ENCODE measurements at places on chromosomes 16 and 17. TPM values are rescaled to one million over a fixed set of nuclear protein-coding genes. Genes with fewer than 3 reads are reported as not detected.

DNA sequence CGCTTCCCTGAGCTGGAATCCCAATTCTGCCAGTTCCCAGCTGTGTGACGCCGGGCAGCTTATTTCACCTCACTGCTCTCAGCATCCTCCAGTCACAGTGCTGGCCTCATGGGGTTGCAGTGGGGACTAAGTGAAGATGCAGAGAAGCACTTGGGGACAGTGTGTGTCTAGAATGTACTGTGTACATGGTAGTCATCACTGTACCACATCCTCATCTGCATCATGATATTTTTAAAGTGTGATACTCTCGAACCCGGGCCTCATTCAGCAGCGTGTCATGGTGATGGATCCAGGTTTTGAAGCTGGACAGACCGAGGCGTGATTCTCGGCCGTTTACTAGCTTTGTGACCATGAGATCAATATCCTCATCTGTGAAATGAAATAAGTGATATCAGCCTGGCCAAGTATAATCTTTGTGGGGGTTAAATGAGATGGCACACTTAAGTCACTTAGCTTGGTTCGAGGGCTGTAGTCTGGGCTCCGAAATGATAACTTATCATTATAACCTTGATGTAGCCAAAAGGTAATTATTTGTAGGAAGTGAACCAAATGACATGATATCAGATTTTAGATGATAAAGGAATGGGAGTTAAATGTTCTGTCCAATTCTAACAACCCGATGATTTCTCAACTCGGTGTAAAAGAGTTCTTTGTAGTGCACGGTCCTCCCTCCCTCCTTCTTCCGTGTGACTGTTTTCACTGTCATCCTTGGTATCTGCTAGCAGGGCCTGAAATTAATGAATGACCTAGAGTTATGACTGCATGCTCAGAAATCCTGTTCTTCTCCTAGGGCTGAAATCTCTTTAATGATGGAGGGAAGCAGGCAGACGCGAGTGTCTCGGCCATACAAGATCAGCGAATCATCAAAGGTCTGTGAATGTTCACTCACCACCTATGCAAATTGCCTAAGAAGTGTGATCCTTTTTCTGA, 2.0 kb downstream of the KLHL36 start:
- DNase-seq, result no peak

- DNase-seq, result no peak
Measured at GRCh38 chr16:53529513-53529912, 26.5 kb upstream of the AKTIP start.

DNA sequence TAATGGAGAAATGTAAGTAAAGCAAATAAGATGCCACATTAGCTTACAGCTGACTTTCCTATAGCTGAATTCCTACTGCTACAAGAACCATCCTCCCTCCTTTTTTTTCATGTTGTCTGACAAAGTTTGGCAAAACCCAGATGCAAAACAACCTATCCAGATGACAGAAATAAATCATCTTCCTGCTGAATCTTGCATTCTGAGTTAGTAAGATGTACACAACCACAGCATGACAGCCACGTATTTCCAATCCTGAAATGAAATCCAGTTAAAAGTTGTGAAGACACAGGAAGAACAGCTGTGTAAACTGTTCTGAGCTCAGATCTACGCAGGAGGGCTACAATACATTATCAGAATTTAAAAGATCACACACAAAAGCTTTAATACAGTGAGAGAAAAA, 5.1 kb upstream of the DHX33 start:
- no peak for DNase-seq

DNA sequence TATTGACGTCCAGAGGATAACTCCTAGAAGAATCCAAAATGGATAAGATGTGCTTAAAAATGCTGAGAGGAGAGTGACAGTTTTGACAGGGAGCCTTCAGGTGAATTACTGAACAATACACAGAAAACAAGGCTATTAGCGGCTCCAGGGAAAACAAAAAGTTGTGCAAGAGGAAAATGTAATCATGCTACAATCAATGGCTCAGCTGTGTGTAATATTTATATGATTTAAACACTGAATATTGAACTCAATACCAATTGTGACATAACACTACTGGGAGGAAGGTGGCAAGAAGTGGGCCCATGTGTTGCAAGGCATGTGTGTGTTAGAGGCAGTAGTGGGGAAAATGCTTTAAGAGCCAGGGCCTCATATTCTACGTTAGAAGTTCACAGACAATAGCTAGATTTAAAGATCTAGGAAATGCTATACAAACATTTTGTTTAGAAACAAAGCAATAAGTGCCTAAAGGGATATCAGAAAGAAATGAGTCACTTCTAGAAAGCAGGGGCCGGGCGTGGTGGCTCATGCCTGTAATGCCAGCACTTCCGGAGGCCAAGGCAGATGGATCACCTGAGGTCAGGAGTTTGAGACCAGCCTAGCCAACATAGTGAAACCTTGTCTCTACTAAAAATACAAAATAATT, 253.2 kb upstream of the IRX5 start:
- DNase-seq, result no peak

DNA sequence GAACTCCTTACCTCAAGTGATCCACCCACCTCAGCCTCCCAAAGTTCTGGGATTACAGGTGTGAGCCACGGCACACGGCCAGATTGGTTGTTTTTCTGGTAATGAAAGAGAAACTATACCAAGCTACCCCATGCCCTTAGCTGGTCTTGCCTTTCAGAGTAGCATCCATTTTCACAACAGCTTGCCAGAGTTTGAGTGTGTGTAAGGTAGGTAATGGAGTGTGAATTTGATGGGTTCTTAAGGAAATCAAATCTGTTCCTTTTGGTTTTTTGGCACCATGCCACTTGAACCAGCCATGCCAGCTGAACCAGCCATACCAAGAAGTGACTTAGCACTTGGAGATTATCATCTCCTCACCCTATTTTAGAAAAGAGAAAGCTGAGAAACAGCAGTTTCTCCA, 5.1 kb downstream of the CALCOCO2 start:
- no peak for DNase-seq

Gene KIF19
- total RNA-seq, result 0.30 TPM

- no peak for DNase-seq
Measured at GRCh38 chr16:27449434-27450195, 47.6 kb downstream of the IL21R start.

- DNase-seq, result peak; percentile 20
Measured at GRCh38 chr16:77499373-77500285, 64.8 kb upstream of the ADAMTS18 start.

Gene CCL17
- total RNA-seq, result not detected

DNA sequence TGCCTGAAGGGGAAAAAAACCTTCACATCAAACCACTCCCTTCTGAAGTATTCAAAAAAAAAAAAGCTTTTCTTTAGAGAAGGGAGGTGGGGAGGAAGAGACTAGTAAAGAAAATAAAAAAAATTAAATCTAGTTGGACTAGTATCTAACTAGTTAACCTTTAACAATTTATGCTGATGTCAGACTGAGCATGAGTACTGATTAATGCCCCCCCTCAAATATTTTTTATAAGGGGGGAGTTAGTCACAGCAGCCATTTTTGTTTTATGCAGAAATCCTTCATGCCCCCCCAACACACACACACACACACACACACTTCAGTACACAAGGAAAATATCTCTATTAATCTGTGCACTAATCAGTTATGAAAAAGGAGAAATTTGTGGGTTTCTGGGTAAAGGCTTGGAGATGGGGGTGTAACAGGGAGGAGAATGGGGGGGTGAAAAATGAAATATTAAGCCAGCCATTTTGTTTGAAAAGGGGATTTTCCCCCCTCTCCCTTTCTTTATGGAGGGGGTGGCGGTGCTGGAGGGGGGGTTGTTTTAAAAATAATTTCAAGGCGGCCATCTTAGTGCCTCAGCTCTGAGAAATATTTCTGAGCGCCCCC, 4.7 kb upstream of the CHD3 start:
- no peak for DNase-seq

Gene DECR2
- 9.8 TPM for total RNA-seq

DNA sequence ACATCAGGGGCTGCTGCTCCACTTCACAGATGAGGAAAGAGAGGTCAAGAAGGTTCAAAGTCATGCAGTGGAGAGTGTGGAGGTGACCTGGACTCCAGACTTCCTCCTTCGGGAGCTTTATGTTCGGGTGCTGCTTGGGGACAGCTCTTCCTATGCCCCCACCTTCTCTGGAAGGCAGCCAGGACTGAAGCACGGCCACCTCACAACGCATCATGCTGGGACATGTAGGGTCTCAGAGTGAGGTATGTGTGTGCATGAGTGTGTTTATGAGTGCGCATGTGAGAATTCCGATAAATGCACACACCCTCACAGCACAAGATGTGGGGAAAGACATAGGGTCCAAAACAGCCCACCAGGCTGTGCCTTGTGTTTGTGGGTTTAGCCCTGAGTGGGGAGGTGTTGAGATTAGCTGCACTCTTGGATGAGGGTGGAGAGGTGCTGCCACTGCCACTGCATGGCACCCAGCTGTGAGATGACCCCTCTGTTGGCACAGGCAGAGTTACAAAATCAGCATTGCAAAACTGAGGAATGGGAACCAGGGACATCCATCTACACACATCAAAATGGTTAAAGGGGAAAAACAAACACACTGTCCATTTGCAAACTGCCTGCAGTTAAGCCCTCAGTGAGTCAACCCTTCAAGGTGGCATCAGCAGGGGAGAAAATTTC, 367.4 kb downstream of the SEC14L1 start:
- no peak for DNase-seq

DNA sequence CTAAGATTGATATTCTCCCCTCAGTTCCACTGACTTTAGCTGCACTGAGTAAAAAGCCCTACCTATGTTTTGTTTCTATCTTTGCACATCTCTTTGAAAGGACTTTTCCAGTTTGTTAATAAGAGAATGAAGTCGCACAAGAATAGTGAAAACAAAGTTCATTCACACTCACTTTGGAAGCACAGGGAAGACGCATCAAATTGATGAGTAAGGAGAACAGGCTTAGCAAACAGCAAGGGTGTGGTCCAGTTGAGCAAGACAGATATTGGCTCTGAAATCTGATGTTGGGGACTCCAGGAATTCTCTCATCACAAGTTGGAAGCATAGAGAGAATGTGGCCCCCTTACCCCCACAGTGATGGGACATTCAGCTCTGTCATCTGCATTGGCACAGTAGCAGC, 221.3 kb downstream of the CDH11 start:
- DNase-seq, result no peak

Gene CRYM
- 78.2 TPM for total RNA-seq

GRCh38 chr16:13552062-13552959, 367.6 kb upstream of the ERCC4 start:
- no peak for DNase-seq

DNA sequence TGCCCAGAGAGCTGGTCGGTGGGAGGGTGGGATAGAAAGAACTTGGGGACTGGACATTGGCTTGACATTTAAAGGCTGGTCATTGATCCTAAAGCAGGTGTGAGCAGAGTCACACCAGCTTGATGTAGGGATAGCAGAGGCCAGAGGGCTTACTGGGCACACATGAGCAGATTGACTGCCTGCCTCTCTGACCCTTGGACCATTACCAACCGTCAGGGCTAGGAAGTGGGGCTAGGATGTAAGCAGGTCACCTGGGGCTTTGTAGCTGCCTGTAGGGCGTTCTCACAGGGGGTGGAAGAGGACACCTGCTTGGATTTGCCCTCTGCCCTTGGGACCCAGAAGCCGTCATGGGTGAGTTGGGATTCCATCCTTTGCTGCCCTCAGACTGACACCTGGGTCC, 11.1 kb upstream of the SMPD3 start:
- DNase-seq, result no peak

Gene TMEM238L
- not detected for total RNA-seq

DNA sequence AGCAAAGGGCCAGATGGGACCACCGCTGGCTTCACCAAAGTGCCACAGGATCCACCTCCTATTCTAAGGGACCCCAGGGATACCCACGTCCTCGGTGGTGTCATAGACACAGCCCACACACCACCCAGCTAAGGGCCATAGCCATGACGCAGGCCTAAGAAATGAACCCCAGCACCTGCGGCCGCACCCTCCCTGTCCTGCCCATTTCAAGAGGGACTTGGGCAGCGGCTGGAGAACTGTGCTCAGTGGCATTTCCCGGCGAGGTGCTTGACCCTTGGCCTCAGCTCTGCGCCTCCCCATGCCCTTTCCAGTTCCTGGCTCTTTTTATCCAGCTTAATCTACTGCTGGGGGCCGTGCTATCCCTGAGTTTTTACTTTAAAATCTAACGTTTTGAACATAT, 27.3 kb downstream of the ZNF778 start:
- no peak for DNase-seq

DNA sequence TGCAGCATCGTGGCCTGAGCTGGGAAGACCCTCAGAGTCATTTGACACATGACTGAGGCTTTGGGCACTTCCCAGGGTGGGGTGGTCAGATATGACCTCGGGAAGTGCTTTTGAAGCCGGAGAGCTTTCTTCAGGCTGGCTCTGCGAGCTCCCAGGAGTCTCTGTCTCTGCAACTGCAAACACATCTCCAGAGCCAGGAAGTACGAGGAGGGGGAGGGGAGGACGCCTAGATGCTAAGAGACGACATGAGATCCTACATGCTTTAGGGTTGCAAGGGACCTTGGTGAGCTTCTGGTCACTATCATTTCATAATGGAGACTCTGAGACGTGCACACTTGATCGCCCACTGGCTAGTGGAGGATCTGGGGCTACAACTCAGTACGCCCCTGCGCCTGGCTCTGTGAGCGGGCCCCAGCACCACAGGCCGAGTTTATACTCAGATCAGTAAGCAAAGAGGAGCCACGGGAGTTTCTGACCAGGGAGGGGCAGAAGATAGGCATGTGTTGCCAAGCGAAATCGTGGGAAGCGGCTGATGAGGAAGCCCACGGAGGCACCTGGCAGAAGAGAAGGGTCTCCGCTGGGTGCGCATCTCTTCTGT, 527 bp upstream of the MGAT5B start:
- no peak for DNase-seq

- DNase-seq, result peak; percentile 5
Measured at GRCh38 chr16:12529582-12529981, 274.1 kb downstream of the CPPED1 start.

- no peak for DNase-seq
Measured at GRCh38 chr16:51031598-51031997, 119.5 kb downstream of the SALL1 start.

GRCh38 chr16:23562505-23562904, 5.0 kb downstream of the UBFD1 start:
- DNase-seq, result no peak

Gene GP1BA
- total RNA-seq, result not detected

Gene CD300E
- total RNA-seq, result 0.27 TPM

DNA sequence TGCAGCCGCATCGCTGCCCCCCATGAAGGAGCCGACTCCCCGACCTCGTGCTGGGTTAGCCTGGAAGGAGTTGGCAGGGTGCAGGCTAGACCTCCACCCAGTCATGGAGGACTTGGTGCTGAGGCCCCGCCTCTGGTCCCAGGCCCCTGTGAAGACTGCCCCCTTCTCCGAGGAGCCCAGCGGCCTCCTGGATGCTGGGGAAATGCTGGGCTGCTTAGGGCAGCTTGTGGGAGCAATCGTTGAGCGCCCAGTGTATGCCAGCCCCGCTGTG, 1.8 kb downstream of the SSTR5 start:
- DNase-seq, result no peak

DNA sequence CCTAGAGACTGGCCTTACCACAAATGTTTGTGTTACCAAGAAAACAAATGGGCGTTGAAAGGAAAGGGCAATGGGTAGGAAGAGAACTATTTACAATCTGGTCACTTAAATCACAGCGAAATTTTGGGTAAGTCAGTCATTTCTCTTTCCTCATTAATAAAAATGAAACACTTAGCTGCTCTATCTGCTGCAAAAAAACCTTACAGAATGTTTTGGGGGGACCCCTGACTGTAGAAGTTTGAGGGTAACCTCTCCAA, 742 bp upstream of the NUTF2 start:
- DNase-seq, result no peak

GRCh38 chr17:58294034-58294433, 13.3 kb upstream of the MPO start:
- DNase-seq, result no peak
